ENCODE measurements at places on chromosomes 16 and 17.

GRCh38 chr16:78993346-78993745, 607.2 kb downstream of the MAF start:
- DNase-seq = no peak

DNA sequence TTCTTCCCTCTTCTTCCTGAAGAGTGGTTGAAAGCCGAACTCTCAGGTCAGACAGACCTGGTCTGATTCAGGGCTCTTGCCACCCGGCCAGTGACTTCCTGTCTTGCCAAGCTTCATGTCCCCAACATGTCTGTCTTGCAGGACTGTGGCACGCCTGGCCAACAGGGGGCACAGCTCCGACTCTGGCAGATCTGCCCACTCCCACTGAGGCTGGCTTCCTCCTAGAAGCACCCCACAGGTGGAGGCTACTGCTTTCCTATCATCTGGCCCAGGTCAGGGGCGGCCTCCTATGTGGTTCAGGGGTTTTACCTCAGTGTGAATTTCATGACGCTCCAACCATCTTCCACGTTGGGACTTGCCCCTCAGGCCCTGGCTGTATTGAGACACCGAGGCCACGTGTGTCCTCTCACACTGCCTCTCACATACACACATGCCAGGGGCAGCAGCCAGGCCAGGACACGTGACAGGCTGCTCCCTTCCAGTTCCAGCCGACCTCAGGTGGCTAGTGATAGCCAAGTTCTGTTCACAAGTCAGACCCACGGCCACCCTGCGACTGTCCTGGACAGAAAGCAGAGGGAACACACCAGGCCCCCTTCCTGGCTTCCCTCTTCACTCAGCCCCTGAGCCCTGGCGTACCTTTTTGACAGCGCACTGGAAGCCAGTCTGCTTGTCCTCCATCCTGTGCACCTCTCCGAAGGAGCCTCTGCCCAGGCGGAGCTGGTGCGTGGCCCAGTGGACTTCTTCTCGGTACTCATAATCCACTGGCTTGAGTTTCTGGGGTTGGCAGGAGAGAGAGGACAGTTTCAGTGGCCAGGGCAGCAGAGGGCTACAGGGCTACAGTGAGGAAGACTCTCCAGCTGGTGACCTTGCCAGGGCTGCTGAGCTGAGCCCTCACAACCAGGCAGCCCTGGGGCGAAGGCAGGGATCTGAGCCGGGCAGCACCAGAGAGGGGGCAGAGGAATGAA, 22.6 kb upstream of the SPATA32 start:
- peak; percentile 51 for DNase-seq

GRCh38 chr17:76447931-76448652, 4.9 kb downstream of the UBE2O start:
- DNase-seq = no peak

GRCh38 chr17:76953066-76953465, 84.9 kb downstream of the MGAT5B start:
- DNase-seq = no peak

DNA sequence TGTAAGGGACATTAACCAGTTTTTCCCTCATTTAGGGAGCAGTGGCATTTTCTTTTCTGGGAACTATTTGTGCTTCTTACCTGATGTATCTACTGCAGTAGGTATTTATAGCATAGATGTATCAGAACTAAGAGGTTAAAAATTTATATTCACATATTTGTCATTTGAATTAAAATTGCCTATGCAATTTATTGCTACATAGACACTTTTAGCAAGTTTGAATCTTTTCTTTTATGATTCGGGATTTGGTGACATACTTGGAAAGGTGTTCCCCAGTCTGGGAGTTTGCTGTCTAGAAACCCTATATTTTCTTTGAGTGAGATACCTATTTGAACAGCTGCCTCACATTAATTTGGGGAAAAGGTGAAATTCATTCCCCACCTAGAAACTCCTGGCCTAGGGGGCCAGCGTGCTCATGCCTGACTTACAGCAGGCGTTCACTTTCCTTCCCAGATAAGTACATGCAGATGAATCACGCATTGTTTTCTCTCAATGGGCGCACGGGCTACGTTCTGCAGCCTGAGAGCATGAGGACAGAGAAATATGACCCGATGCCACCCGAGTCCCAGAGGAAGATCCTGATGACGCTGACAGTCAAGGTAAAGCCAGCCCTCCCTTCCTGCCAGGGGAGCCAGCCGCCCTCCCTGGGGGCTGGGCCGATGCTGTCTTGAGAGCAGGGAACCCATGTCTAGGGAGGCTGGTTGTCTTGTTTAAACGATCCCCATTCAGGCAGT, 73.8 kb downstream of the SDR42E1 start:
- DNase-seq = no peak

- DNase-seq = no peak
Measured at GRCh38 chr17:43931062-43931571, 11.2 kb downstream of the PPY start.

GRCh38 chr17:57577751-57578607, 167.1 kb downstream of the CCDC182 start:
- DNase-seq = peak; percentile 85

DNA sequence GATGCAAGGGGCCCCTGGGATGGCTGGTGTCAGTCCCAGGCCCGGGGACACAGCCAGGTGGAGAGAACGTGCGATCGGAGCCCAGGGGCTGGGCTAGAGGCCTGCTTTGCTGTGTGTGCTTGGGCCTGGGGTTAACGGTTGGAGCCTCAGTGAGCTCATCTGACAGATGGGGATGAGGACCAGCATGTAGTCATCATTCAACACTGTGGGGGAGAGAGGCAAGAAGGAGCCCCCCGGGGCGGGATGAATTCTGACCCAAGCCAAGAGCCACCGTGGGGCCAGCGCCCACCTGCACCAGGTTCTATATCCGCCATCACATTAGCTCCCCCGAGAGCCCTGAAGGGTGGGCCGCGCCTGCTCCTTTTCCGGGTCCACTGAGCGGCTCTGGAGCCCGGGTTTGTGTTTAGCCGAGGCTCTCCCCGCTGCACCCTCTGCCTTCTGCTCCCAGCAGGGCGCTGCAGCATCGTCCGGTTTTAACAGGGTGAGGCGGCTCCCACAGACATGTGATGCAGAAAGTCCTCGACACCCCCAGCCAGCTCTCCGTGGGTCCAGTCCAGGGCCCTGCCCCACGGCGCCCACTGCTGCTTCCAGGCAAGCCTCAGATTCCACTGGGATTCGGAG, 365.7 kb downstream of the SEC14L1 start:
- DNase-seq = no peak

DNA sequence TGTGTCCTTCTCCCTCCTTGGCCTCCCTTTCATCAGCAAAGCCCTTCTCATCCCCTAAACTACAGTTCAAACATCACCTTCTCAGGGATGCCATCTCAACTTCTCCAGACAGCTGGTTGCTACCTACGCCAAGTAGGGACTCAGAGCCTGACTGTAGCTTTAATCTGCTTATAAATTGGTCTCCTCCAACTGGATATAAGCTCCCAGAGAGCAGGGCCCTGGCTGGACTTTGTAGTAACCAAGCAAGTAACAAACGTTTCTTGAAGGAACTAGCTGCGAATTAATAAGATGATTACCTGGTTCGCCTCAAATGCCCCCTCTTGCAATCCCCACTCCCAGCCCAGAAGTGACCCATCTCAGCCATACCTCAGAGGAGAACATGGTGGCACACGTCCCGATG, 17.5 kb upstream of the KLHL11 start:
- DNase-seq = no peak

DNA sequence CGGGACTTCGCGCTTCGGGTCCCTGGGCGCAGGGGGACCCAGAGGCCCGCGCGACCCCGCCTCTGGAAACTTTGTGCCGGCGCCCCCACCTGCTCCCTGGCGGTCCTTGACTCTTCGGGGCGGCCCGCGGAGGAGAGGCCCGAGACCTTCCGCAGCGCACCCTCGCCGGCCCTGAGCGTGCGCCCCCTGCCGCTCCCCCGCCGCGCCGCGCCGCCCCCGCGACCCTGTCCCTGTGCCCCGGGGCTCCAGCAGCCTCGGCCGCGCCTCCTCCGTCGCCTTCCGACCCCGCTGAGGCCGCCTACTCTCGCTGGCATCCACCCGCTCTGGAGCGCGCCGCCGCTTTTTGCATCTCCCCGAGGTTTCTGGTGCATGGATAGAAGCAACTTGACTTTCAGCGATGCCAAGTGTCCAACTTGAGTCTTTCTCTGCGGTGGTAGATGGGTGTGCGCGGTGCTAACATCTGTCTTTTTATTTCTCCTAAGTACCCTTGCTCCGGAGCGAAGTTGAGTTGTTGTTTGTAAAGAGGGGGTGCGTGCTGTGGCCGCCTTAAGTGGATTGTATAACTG, 414 bp downstream of the DUSP14 start:
- peak; percentile 86 for DNase-seq

GRCh38 chr16:85651629-85652430, 36.9 kb downstream of the GINS2 start:
- DNase-seq = no peak

DNA sequence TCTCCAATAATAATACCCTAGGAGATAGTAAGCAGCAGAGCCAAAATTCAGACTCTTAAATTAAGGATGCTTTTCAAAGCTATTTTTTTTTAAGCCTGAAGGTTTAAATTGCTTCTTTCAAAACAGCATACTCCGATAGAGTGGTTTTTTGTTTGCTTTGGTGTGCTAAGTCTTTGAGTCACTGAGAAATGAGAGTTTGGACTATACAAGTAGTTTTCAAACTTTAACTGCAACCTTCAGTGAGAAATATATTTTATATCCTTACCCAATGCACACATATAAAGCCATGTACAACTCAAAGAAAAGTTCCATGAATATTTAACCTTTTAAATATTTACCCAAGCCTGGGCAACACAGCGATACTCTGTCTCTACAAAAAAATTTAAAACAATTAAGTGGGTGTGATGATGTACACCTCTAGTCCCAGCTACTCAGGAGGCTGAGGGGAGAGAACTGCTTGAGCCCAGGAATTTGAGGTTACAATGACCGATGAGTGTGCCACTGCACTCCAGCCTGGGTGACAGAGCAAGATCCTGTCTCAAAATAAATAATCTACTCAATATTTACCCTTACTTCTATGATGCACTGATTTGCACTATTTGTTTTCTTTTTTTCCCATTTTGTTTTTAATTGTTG, 19.2 kb downstream of the DCUN1D3 start:
- no peak for DNase-seq

GRCh38 chr16:51276336-51276735, 125.3 kb upstream of the SALL1 start:
- DNase-seq = no peak

GRCh38 chr17:36936455-36937000, 747 bp upstream of the LHX1 start:
- DNase-seq = no peak

- DNase-seq = no peak
Measured at GRCh38 chr16:75837681-75838080, 111.4 kb upstream of the CPHXL start.

DNA sequence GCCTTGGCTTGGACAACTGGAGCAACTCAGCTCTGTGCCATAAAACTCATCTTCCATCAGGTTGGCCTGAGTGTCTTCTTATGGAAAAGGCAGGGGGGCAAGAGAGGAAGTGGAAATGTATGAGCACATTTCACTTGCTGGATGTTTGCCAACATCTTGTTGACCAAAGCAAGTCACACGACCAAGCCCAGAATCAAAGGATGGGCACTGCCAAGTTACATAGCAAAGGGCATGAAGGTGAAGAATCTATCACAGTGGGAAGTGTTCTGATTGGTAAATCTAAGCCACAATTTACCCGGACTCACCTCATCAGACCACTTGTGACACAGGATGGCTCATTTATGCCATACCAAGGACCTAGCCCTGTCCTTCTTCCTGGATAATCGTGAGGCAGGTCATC, 310.5 kb upstream of the IRX5 start:
- DNase-seq = peak; percentile 13

GRCh38 chr17:40123811-40124114, 2.0 kb downstream of the MSL1 start:
- no peak for DNase-seq

- DNase-seq = no peak
Measured at GRCh38 chr17:40932608-40933007, 4.8 kb downstream of the KRT23 start.

DNA sequence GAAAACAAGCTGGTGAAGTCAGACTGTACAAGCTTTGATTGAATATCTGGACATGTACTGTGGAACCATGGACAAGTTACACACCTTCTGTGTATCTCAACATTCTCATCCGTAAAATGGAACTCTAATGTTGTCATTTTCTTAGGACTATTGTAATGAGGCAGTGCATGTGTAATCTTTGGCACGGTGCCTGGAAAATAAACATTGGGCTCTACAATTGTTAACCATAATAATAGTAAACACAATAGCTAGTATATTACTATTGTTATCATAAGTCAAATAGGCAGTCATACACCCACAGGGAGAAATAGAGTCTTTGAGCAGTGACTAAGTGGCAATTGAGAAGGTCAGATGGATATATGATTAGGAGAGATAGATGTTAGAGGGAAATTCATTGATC, 39.8 kb upstream of the ANKFN1 start:
- DNase-seq = no peak

DNA sequence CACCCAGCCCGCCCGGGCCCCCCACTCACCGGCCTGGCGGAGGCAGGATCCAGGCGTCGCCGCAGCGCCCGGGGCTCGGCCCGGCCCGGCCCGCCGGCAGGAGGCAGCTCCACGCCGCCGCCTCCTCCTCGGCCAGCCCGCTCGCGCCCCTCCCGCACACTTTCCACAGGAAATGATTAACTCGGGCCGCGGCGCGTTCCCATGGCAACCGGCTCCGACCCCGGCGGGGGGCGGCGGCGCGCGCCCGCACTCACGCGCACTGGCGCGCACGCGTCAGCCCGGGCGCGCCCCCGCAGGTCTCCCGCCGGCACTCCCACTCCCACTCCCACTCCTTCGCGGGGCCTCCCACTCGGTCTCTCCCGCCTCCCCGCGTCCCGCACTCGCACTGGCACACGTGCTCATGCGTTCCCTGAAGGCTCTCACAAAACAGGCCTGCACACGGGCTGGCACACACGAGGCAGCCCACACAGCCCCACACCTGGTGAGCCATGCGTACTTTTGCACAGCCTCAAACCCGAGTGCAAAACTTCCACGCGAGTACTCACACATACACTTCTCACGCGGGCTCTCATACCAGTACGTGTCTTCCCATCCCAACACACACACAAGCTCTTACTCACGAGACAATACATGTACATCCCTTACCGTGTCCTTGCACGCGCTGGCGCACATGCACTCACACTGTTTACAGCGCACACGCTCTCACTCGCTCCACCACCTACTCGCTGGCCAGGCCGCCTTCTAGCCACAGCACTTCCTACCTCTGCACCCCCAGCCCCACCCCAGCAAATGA, at the start of gene KIFC3:
Gene KIFC3 (minus strand): TSS at position 151 of the 793 bp plus-strand sequence. CDS start 4,248 bp downstream, outside the sequence.
- peak; percentile 92 for DNase-seq

GRCh38 chr17:53490447-53490968, 332.2 kb upstream of the KIF2B start:
- no peak for DNase-seq
